ENCODE measurements at places on chromosomes 13 and 19.

DNA sequence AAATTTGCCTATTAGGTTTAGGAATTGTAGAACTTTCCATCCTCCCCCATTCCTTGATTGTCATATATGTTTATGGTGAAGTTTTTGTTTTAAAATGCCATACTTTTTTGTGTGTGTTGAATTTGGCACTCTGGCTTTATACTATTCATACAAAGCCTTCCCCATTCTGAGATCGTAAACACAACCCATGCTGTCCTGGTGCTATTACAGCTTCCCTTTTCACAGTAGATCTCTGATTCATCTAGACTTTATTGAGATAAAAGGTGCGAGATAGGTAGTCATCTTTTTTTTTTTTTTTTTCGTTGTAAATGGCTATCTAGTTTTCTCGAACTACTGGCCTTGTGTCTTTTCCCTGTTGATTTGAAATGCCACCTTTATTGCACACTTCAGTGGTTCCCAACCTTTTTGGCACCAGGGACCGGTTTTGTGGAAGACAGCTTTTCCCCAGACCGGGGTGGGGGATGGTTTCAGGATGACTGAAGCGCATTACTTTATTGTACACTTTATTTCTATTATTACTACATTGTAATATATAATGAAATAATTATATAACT lies 94.6 kb downstream of the LRCH1 start:
- no peak for DNase-seq

- no peak for DNase-seq
These were observed 334.0 kb downstream of the TBC1D4 start for GRCh38 chr13:75147946-75148345.

DNA sequence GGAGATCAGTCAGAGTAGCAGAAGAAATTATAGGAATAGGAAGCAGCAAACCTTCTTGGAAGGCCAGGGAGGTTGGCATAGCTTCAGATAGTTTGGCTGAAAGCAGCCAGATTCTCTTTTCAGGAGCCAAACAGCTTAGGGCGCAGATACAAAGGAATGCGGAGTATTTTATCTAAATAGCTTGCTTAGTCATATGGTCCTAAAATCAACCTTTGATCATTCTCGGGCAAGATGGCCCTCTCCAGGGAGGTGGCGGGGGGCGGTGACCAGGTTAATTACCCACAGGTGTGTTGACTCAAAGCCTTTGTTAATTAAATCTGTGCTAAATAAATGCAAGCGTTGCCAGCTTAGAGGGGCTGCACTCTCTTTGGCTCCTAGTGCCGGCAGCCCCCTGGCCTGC lies 12.5 kb upstream of the NCR1 start:
- DNase-seq: no peak

DNA sequence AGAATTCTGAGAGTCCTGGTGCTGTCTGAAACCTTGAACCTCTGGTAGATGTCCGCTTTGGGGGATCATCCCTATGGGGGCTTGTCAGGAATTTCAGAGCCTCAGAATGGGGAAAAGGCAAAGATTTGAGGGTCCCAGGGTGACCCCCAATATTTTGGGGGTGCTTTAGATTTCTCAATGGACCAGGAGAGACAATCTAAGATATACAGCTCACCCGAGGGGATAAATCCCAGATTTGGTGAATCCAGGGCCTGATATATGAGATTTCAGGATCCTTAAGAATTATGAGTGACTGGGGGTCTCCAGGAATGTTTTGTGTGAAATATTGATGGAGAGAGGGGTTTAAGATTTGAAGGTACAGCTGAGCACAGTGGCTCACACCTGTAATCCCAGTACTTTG lies 3.3 kb downstream of the CAPN12 start:
- DNase-seq: no peak

- DNase-seq: no peak
These were observed 4.6 kb upstream of the FXYD3 start for GRCh38 chr19:35110974-35111373.

- DNase-seq: no peak
These were observed 22.0 kb downstream of the SAE1 start for GRCh38 chr19:47152632-47153031.

DNA sequence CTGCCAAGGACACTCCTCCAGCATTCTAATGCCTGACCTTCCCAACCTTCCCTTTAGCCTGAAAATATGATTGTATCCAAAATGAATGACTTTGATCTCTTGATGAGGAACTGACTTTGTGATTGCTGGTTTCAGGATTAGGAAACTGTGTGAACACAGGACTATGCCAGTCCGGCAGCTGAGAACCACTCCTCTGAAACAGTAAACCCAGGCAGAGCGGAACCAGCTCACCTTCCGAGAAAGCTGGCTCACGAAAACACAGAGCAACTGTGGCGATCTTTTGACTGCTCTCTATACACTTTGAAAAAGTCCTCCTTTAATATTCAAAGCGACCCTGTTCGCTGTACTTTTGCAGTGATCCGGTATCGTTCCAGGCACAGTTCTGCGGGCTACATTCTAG lies 258.8 kb upstream of the IRS2 start:
- DNase-seq: no peak

DNA sequence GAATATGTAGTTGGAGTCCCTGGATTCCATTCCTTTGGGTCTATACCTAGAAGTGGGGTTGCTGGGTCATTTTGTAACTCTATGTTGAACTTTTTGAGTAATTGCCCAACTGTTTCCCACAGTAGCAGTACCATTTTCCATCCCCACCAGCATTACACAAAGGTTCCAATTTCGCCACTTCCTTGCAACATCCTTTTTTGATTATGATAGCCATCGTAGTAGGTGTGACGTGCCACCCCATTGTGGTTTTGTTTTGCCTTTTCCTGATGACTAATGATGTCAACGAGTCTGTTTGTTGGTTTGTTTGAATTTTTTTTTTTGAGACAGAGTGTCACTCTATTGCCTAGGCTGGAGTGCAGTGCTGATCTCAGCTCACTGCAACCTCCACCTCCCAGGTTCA lies 3.3 kb upstream of the PEX11G start:
- peak; percentile 66 for DNase-seq

GRCh38 chr19:46639358-46640182 lies 3.6 kb upstream of the GNG8 start:
- peak; percentile 68 for DNase-seq

GRCh38 chr13:81957121-81957520 lies 1616.2 kb upstream of the SPRY2 start:
- no peak for DNase-seq

DNA sequence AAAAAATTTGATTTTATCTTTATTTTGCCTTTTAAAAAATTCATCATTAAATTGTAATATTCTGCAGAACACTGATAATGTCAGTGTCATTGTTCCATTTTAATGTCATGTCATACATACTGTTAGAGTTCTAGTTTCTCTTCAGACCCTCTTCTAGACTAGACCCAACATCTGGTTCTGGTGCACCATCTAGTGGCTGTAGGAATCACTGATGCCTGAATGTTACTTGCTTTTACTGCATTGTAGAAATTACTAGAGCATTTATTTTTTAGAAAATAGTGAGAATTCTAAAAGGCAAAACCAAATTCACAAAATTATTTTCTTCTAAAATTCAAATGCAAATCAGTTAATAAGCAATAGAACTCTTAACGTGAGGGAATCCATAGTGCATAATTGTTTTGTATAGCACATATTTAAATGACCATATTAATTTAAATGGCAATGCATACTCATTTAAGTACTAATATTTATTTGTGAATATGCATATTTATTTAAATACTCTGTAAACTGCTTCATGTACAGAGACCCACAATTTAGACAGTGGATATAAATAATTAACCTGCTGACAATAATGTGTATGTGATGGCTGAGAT lies 425.7 kb downstream of the KLF12 start:
- DNase-seq: peak; percentile 75

DNA sequence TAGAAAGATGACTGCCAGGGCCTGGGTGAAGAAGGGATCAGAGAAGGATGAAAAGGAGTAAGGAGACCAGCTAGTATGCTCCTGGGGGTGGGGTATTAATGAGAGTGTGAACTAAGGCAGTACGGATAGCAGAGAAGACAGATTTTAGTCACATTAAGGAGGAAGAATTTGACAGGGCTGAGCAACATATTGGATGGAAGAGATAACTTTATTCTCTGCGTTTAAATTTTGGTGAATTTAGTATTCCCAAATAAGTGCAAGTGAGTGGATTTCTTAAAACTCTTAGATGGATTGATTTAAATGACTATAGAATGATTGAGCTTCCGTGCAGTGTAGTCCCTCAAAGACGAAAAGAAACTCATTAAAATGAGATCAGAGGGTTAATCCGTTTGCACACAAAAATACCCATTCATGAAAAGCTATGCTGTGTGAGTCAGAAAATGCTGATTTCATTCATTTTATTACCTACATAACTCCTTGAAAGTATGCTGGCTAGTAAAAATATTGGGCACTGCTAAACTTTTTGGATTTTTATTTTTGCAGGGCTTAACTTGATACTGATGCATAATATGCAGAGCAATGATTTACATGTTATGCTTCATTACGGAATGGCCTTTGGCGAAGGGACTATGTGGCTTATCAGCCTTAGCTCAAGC lies 54.1 kb downstream of the WDFY2 start:
- DNase-seq: no peak

- no peak for DNase-seq
These were observed 603.7 kb upstream of the GPC6 start for GRCh38 chr13:92622905-92623304.

DNA sequence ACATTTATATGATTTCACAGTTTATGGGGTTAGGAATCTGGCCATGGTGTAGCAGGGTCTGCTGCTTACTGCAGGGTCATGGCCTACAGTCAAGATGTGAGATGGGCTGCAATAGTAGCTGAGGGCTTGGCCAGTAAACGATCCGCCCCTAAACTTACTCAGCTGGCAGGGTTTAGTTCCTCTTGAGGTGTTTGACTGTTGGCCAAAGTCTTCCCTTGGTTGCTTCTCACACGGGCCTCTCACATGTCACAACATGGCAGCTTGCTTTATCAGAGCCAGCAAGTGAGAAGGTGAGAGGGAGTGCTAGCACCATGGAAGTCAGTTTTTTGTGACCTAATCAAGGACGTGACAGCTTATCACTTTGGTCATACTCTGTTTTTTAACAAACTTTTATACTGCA lies 77.1 kb downstream of the DNAJC3 start:
- no peak for DNase-seq

GRCh38 chr19:49749055-49749716 lies 13.9 kb downstream of the TSKS start:
- DNase-seq: no peak

- DNase-seq: peak; percentile 96
These were observed 31.2 kb downstream of the ZNF701 start for GRCh38 chr19:52601025-52601973.

- DNase-seq: peak; percentile 91
These were observed 428 bp downstream of the RASAL3 start for GRCh38 chr19:15463861-15464371.

- DNase-seq: no peak
These were observed 34.0 kb downstream of the LRCH1 start for GRCh38 chr13:46586751-46587514.

GRCh38 chr13:96958286-96958891 lies 35.9 kb downstream of the OXGR1 start:
- DNase-seq: no peak

- DNase-seq: no peak
These were observed 246.9 kb downstream of the DNAJC15 start for GRCh38 chr13:43270130-43270830.

- no peak for DNase-seq
These were observed 20.3 kb downstream of the POP4 start for GRCh38 chr19:29626386-29626785.

DNA sequence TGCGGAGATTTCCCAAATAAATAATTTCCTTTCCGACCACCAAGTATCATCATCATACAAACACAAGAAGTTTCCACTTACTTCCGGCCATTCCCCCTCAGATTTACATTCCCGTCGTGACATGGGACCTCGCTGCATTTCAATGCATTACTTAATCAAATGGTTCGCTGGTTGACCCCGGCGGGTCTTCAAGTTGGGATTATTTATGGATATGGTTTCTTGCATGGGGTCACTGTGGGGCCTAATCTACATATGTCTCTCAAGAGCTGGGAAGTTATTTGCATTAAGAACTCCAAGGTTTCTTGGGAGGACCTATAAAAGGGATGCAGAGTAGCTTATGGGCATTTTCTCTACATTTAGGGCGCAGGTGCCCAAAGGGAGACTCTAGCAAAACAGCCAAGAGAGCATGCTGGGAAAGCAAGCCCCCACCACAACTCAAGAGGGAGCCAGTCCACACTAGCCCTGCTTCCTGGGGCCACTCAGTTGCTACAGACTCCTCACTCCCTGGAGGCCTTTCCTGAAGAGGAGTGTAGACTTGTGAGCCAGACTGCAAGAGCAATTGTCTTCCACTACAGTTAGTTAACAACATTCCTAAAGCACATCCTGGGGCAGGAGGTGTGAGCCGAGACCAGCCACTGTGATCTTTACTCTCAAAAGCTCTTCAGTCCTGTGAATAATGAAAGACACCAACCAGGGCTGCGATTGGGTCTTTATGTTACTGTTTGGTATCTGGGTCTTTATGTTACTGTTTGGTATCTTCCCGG lies 125.3 kb downstream of the KATNAL1 start:
- no peak for DNase-seq

- no peak for DNase-seq
These were observed 28.0 kb upstream of the UFM1 start for GRCh38 chr13:38321654-38322053.

DNA sequence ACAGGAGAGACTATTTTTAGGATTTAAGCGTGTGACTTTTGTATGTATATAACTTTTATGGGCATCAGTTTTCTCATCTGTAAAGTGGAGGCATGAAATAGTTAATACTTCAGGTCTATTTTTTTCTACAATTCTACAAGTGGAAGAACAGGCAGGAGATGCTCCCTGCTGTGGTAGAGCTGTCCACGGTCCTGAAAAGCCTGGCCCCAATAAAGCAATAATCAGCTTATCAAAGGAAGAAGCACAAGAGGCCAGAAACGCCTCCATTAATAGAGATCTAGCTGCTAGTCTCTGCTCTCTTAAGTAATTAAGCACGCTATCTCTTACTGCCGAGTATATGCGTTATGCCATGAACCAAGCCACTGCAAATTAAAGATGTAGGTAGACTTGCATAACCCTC lies 28.0 kb upstream of the WASF3 start:
- DNase-seq: peak; percentile 59

DNA sequence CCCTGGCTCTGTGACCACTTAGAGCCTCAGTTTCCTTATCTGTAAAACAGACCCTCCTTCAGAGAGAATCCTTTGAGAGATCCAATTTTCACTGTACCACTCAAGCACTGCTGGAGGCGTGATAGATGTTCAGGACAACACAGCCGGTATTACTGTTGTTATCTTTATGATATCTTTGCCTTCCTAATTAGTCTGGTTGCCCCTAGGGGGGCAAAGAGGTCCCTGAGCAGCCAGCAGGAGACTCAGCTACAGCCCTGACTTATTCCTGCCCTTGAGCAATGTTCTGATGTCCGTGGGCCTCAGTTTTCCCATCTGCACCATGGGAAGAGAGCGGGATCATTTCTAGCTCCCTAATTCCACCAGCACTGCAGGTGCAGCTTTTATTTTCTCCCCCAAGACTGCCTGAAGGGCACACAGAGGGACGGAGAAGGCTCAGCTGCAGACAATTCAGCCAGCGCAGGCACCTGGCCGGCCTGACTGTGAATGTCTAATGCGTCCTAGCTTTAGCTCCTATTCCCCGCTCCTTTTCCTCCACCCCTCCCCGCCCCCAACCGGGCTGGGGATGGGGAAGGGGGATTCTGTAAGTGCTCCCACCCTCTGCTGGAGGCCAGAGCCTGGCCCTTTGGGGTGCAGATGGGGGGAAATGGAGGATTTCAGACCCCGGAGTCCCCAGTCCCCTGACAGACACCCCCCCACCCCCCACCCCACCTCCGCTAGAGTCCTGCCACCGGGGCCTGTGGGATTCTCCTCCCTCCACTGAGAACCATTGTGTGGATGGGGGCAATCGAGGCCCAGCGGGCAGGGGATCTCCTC lies 16.2 kb downstream of the TLE5 start:
- DNase-seq: no peak

All from activated CD8-positive, alpha-beta T cell treated with anti-CD3 and anti-CD28 coated beads, Interleukin-2, amount 10 ng/mL, durations not matched to agents 7 days and 5 days (primary cell).